ENCODE measurements at places on chromosomes 5 and 9.
A peak's percentile ranks its signal among the peaks of the same experiment; 100 is the strongest.

GRCh38 chr5:62608529-62609511 is 30.2 kb downstream of the LRRC70 start:
- no peak for DNase-seq

- no peak for DNase-seq
Measured at GRCh38 chr5:54561651-54562050, 44.1 kb downstream of the SNX18 start.

DNA sequence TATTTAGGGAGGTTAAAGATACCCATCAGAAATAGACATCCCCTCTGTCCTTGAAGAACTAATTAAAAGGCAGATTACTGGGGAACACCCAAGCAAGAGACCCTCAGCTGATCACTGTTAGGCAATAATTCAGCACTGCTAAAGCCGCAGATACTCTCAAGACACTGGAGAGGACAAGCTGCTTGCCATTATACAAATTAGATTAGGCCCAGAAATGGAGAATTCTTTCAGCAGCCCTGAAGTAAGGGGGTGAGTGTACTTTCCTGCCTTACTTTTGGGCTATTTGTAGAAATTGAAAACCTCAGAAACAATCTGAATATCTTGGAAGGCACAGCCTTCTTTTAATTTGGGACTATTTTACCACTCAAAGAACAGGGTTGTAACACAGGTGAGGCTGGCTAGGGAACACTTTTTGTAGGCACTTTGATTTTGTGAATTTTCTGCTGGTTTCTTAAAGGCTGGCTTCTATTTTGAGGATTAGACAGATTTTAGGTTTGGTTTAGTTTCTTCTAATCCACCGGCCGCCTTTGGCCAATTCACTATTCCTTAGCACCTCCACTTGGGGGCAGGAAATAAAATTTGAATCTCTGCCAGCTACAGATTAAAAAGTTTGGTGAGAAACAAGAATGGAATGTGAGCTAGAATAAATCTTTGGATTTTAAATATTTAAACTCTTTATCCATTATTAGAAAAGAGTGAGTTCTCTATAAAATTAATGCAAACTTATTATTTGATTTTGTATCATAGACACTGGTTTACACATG is 106.0 kb downstream of the SMARCA2 start:
- peak; percentile 53 for DNase-seq

DNA sequence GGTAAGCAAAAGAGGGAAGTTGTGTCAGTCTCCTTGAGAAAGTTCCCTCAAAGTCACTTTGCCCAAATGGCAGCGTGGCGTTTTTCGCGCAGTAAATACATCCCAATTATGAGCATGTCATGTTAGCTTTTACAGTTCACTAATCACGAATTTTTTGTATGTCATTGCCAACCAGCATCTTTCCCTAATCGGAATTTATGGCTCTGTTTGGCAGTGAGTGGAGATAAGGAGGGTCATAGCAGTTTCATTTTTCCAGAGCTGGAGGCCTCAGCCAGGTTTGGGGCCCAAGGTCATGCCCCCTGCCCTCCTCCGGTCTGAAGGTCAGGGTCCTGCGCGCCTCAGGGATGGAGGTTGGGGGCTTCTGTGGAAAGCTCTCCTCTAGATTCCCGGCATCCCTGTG is 50.1 kb downstream of the C5orf15 start:
- no peak for DNase-seq

GRCh38 chr5:32683125-32683524 is 28.0 kb upstream of the NPR3 start:
- DNase-seq = no peak
